ENCODE measurements at places on chromosomes 1 and 21.

DNA sequence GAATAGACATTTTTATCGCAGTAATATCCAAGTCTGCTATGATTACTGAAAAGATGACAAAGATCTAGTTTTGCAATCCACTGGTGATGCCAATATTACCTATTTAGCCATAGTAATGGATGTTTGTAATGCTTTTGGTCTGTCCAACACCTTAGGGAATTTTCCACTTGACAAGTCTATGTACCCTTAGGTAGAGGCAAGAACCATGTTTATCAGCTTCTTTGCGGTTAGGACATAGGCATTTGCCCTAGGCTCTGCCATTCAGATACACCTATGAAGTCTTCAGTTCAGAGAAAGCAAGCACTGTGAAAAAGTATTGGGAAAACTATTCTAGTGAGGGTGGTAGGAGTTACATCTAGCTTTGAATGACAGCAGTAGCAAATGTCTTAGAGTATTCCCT is 40.2 kb upstream of the SLC35D1 start:
- no peak for DNase-seq

- DNase-seq = peak; percentile 80
Measured at GRCh38 chr21:29904359-29905282, 35.2 kb downstream of the GRIK1 start.

DNA sequence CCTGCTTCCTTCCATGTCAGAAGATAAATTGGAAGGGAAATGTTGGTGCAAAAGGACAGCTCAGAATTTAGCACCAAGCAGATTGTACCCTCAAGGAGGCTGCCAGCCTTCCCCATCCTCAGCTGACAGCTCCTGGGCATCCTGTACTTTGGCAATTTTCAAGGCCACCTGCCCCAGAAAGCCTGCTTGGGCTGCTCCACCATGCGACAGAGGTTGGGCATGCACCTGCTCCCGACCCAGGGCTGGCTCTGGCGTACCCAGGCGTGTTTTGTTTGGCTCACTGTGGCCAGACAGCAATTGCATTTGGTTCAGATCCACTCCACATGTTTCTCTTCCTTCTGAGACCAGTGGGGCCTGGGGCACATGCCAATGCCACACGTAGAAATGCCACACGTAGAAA is 547.8 kb downstream of the NPHP4 start:
- no peak for DNase-seq

DNA sequence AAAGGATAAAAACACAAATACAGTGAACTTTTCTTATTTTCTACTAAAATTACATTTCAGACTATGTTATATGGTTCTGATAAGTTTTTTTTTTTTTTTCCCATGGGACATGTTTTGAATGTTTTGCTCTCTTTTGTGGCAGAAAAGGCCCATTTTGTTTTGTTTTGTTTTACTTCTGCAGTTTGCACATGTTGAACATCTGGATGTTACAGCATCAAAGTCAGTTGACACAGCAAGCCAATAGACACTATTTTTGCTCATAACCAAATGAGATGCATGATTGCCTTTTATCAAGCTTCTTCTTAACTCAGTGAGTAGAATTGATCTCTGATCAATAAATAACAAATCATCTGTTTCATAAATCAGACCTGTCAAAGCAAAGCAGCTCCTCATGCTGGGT is 904.2 kb downstream of the ADGRL2 start:
- no peak for DNase-seq

- DNase-seq = no peak
Measured at GRCh38 chr1:66393586-66394287, 140.2 kb upstream of the SGIP1 start.

DNA sequence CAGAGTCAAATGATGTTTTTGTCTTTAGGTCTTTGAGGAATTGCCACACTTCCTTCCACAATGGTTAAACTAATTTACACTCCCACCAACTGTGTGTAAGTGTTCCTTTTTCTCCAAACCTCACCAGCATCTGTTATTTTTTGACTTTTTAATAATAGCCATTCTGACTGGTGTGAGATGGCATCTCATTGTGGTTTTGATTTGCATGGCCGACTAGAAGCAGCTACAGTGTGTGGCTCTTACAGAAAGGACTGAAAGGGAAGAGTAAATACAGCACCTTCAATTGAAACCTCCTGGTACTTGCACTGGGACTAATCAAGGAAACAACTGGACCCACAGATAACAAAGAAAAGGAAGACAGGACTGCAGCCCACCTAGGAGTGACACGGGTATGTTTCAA is 668.0 kb upstream of the RGS18 start:
- DNase-seq = no peak

- DNase-seq = peak; percentile 98
Measured at GRCh38 chr21:42097860-42098454, 26.8 kb downstream of the UMODL1 start.

- DNase-seq = peak; percentile 57
Measured at GRCh38 chr1:239731082-239731748, 344.8 kb downstream of the CHRM3 start.

- peak; percentile 22 for DNase-seq
Measured at GRCh38 chr1:234725177-234726132, 115.5 kb upstream of the IRF2BP2 start.

DNA sequence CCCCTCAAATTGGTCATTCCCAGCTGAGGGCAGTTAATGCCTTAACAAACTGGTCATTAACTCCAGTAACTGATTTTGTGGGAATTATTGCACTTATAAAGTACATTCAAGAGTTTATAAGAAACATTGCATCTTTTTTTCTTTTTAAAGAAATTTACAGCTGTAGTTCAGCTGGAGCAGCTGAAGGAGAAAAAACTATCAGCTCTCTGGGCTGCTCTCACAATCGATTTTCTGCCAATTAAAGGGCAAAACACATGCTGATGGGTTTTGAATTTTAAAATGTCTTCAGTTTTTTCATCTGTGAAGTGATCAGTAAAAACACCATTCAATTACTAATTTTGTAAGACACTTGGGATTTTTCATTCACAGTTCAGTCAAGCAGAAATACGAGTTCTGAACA is 74.7 kb downstream of the KIFAP3 start:
- no peak for DNase-seq

GRCh38 chr21:38987633-38988508 is 182.1 kb downstream of the ETS2 start:
- no peak for DNase-seq

- peak; percentile 85 for DNase-seq
Measured at GRCh38 chr1:97849345-97850340, 71.2 kb downstream of the DPYD start.

DNA sequence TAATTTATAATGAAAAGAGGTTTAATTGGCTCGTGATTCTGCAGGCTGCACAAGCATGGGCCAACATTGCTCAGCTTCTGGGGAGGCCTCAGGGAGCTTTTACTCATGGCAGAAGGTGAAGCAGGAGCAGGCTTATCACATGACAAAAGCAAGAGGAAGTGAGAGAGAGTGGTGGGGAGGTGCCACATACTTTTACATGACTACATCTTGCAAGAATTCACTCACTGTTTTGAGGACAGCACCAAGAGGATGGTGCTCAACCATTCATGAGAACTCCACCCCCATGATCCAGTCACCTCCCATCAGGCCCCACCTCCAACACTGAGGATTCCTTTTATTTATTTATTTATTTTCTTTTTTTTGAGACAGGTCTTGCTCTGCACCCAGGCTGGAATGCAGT is 5.5 kb upstream of the PLEKHM2 start:
- peak; percentile 91 for DNase-seq

DNA sequence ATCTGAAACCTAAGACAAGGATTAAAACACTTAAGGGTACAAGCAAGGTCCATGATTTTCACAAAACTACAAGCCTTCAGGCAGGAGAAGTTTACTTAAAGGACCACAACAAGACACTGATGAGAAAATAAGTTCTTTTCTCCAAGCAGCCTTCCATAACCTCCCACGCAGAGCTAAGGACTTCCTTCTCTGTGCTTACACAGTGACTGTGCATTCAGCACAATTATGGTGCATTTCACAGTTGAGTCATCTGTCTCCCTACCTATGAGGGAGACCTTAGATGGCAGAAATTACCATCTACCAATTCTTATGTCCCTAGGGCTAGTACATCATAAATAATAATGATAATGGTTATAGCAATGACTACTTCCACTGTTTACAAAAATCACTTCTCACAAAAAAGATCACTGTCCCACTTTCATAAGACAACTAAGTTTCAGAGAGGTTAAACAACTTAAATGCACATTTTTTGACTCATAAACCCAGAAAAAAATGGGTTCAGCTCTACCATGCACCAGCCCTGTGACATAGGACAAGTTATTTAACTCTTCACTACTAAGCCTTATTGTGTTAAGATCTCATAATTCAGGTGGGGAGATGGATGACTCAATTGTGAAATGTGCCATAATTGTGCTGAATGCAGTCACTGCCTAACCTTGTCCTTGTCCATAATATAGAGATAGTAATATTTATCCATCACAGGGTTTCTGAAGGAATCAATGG is 45.3 kb downstream of the TARBP1 start:
- DNase-seq = peak; percentile 52

DNA sequence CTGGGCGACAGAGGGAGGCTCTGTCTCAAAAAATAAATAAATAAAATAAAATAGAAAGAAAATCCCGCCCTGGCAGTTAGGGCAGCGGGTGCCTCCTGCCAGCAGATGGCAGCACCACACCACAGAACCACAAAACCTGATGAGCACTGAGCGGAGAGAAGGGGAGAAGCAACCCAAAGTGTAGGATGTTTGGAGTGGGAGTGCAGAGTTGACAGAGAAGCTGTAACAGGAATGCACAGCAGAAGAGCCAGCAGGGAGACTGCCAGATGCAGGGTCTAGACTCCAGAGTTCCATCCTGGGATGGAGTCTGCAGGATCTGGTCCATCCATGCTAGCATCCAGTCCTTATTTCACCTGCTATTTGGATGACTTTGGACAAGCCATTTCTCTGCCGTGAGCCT is 29.7 kb upstream of the KIRREL1 start:
- DNase-seq = peak; percentile 70

DNA sequence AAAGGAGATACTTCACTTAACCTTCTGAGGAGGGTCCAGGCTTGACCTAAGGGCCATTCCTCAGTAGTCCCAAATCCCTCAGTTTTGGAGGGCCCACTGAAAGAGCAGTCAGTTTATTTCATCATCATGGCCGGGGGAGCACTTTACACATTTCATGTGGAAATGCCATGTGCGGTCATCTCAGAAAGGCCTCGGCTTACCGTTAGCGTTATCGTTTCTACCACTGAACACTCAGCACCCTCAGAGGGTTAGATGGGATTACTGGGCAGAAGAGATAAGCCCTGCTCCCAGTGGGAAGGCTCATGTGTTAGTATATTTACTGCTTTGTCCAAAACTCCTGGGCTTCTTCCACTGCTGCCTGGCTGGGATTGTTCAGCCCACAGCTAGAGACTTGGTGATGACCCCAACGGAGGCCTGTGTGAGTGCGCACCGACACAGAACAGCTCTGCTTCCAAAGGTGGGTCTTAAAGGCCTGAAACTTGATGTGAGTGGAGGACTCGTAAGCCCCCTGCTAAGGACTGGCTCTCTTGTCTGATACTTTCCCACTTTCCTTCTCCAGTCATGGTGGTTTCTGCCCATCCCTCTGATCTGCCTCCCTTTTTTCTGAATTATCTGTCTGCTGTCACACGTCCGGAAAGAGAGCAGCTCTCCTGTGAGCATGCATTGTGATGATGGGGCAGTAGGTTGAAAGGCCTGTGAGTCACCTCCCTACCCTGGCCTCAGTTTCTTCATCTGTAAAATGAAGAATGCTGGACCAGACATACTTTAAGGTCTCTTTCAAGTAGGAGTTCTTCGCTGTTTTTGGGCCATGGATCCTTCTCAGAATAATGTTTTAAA is 284.5 kb downstream of the ASTN1 start:
- DNase-seq = no peak

DNA sequence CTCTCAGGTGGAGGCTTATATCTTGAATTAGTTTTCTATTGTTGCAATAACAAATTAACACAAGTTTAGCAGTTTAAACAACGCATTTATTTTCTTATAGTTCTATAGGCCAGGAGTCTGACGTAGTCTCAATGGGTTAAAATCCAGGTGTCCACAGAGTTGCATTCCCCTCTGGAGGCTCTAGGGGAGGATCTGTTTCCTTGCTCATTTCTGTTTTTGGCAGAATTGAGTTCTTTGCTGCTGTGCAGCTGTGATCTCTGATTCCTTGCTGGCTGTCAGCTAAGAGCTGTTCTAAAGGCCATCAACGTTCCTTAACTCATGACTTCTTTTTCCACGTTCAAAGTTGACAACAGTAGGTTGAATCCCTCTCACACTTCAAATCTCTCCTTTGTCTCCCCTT is 31.8 kb downstream of the S100A10 start:
- no peak for DNase-seq

- no peak for DNase-seq
Measured at GRCh38 chr1:203274603-203275381, 30.5 kb upstream of the BTG2 start.

DNA sequence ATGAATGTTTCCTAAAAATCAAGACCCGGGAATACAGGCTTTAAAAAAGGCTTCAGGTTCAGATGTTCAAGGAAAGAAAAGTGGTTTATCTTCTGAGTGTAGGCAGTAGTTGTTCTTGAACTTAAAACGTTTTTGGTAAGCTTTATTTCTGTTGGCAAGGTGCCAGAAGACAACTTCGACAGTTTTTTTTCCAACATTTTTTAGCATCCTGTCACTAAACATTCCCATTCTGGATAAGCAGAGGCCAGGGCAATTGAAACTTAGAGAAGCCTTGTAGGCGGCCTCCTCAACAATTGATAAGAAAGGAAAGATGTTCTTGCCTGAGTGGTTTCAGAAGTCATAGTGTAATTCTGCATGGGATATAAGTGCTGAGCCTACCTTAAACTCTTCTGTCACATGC is 66.7 kb downstream of the PATJ start:
- peak; percentile 75 for DNase-seq

DNA sequence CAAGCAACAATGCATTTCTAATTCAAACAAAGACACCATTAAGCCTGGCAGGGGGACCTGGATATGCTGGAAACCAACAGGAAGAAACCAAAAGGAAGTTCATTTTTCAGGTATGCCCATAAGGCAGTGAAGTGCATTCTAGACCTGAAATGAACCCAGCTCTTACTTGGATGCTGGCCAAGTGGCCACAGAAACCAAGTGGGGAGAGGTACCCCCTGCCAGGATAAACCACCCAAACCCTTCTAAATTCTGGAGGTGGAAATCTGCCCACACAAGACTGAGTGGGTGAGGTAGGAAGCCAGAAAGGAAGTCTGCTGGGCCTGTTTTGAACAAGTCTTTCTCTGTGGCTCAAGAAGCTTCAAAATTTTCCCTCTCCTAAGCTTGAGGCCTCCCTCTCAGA is 2.6 kb downstream of the CD5L start:
- no peak for DNase-seq

DNA sequence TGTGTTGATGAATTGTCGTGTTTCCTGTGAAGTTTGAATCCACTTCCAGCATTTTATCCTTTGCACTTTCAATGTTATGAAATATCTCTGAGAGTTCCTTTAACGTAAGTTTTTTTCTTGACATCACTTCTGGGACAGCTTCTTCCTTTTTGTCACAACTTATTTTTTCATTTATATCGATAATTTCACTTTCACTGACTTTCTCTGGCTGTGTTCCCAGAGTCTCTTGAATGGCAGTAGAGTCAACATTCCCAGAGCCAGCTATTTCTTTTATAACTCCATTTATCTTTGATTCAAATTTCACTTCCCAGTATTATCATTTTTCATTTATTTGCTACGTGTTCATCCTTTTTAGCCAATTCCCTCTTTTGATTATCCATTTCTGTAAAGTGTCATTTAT is 256.5 kb downstream of the PAPPA2 start:
- no peak for DNase-seq

- peak; percentile 65 for DNase-seq
Measured at GRCh38 chr1:172673761-172674160, 14.9 kb downstream of the FASLG start.

- no peak for DNase-seq
Measured at GRCh38 chr1:223844787-223845036, 1.0 kb downstream of the TP53BP2 start.

- DNase-seq = peak; percentile 51
Measured at GRCh38 chr1:24107462-24108138, 4.3 kb downstream of the MYOM3 start.

Data from fibroblast of skin of right biceps (primary cell).